ENCODE measurements at places on chromosomes 16 and 17. TPM values are rescaled to one million over a fixed set of nuclear protein-coding genes. Genes with fewer than 3 reads are reported as not detected.

DNA sequence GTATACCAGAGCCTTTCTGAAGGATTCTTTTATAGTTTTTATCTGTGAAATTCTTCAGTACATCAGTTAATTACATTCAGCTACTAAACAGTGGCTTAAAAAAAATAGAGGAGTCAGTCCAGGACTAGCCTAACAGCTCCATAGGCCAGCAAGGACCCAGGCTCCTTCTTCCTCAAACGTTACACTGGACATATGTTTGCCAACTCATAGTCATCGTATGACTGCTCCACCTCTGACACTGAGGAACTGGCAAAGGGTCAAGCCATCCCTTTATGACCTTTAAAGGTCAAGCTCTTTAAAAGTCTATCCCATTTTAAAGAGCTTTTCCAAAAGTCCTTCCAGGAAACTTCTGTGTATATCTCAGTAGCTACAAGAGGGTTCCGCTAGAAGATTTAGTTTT, 36.6 kb downstream of the PHLPP2 start:
- no peak for DNase-seq
- no peak overlapping the region for H3K27ac ChIP-seq
- no peaks in the 10 kb centered on the region for H3K4me1 ChIP-seq

GRCh38 chr16:82182266-82183003, 12.4 kb upstream of the MPHOSPH6 start:
- peaks cover 29% of the 10 kb centered on the region for H3K27me3 ChIP-seq
- peaks cover 3% of the 10 kb centered on the region for H3K4me1 ChIP-seq
- H3K36me3 ChIP-seq: no peaks in the 10 kb centered on the region
- H3K4me3 ChIP-seq: no peak overlapping the region
- H3K27ac ChIP-seq: no peak overlapping the region

GRCh38 chr16:61676740-61677139, 359.5 kb downstream of the CDH8 start:
- no peaks in the 10 kb centered on the region for H3K36me3 ChIP-seq
- H3K27ac ChIP-seq: no peak overlapping the region
- no peak for DNase-seq
- H3K4me1 ChIP-seq: no peaks in the 10 kb centered on the region
- no peaks in the 10 kb centered on the region for H3K27me3 ChIP-seq

GRCh38 chr17:72297326-72298115, 176.7 kb downstream of the SOX9 start:
- no peaks in the 10 kb centered on the region for H3K27me3 ChIP-seq
- no peaks in the 10 kb centered on the region for H3K4me1 ChIP-seq
- no peak for DNase-seq

DNA sequence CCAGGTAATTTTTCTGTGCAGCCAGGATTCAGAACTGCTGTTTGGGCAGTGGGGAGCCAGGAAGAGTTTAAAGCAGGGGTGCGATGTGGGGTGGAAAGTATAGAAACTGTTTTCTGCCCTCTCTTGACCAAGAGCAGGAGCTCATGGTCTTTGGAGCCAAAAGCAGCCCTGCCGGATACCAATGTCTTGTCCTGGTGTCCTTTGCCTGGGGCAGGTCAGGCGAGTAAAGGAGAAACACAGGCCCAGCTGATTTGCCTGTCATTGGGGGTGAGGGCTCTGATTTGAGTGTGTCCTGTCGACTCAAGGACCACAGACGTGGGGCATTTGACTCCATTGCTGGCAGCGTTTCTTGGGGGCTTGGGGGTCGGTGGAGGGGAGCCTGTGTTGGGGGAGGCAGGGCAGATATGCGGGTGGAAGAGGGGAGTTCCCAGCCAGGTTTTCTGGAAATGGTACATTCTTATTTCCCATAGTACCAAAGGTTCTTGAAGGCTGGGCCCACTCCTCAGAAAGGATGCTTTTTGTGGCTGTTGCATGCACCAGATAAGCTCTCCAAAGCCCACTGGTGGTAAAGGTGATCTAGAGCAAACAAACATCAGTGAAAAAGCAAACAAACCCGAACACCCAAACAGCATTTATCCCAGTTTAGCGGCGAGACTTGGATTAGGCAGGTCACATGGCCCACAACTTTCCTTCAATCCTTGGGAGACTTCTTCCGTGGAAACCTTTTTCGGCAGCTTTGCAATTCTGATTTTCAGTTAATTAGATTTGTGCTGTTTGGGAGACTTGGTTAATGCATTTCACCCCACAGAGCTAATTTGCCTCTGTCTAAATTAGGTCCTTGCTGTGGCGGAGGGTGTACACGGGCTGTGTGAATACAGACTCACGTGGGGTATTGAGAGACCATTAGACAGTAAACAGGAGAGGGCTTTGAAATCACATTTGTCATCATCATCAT, 59.0 kb downstream of the MSI2 start:
- H3K4me1 ChIP-seq: no peaks in the 10 kb centered on the region
- no peaks in the 10 kb centered on the region for H3K27me3 ChIP-seq
- H3K4me3 ChIP-seq: no peak overlapping the region

- no peaks in the 10 kb centered on the region for H3K27me3 ChIP-seq
- no peak overlapping the region for H3K4me3 ChIP-seq
- no peaks in the 10 kb centered on the region for H3K4me1 ChIP-seq
- H3K27ac ChIP-seq: no peak overlapping the region
- no peaks in the 10 kb centered on the region for H3K36me3 ChIP-seq
Observed at GRCh38 chr17:50087246-50087911, 7.8 kb upstream of the PDK2 start.

- no peak overlapping the region for H3K27ac ChIP-seq
- peaks cover 17% of the 10 kb centered on the region for H3K36me3 ChIP-seq
- peaks cover 42% of the 10 kb centered on the region for H3K4me1 ChIP-seq
Observed at GRCh38 chr17:82231562-82232321, 2.9 kb downstream of the SLC16A3 start.

- no peak overlapping the region for H3K27ac ChIP-seq
- peak; percentile 23 for DNase-seq
- H3K4me3 ChIP-seq: no peak overlapping the region
- H3K36me3 ChIP-seq: no peaks in the 10 kb centered on the region
- peaks cover 3% of the 10 kb centered on the region for H3K27me3 ChIP-seq
Observed at GRCh38 chr16:15482068-15482747, 47.8 kb downstream of the BMERB1 start.

GRCh38 chr17:17837966-17838962, 1.5 kb upstream of the SREBF1 start:
- H3K4me3 ChIP-seq: peak overlapping the region; percentile 80
- peaks cover 75% of the 10 kb centered on the region for H3K4me1 ChIP-seq
- no peaks in the 10 kb centered on the region for H3K27me3 ChIP-seq
- no peak for DNase-seq
- peak overlapping the region; percentile 94 for H3K27ac ChIP-seq
- H3K36me3 ChIP-seq: peaks cover 29% of the 10 kb centered on the region

DNA sequence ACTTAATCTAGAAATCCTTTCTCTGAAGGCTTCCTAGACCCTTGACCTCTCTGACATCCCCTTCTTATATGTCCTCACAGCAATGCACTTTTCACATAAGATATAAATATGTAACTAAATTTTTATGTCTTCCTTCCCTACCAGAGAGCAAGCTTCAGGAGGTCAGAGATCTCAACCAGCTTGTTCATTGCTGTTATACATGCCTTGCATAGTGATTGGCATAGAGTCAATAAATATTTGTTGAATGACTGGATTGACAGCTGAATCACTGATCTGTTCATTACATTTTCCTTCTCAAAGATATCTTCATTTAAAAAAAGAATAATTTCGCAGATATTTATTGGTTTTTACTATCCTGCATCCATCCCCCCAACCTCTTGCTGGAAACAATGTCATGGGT, 29.5 kb downstream of the HYDIN start:
- DNase-seq: no peak
- peaks cover 1% of the 10 kb centered on the region for H3K27me3 ChIP-seq
- no peak overlapping the region for H3K27ac ChIP-seq
- H3K36me3 ChIP-seq: no peaks in the 10 kb centered on the region

GRCh38 chr16:58177353-58177710, 20.6 kb downstream of the CSNK2A2 start:
- DNase-seq: peak; percentile 38
- no peaks in the 10 kb centered on the region for H3K27me3 ChIP-seq
- H3K27ac ChIP-seq: peak overlapping the region; percentile 80
- peaks cover 29% of the 10 kb centered on the region for H3K4me1 ChIP-seq
- H3K36me3 ChIP-seq: peaks cover 75% of the 10 kb centered on the region
- no peak overlapping the region for H3K4me3 ChIP-seq

GRCh38 chr17:39008633-39009032, 41.4 kb upstream of the FBXO47 start:
- DNase-seq: no peak
- peaks cover 6% of the 10 kb centered on the region for H3K4me1 ChIP-seq
- H3K4me3 ChIP-seq: no peak overlapping the region
- no peak overlapping the region for H3K27ac ChIP-seq

DNA sequence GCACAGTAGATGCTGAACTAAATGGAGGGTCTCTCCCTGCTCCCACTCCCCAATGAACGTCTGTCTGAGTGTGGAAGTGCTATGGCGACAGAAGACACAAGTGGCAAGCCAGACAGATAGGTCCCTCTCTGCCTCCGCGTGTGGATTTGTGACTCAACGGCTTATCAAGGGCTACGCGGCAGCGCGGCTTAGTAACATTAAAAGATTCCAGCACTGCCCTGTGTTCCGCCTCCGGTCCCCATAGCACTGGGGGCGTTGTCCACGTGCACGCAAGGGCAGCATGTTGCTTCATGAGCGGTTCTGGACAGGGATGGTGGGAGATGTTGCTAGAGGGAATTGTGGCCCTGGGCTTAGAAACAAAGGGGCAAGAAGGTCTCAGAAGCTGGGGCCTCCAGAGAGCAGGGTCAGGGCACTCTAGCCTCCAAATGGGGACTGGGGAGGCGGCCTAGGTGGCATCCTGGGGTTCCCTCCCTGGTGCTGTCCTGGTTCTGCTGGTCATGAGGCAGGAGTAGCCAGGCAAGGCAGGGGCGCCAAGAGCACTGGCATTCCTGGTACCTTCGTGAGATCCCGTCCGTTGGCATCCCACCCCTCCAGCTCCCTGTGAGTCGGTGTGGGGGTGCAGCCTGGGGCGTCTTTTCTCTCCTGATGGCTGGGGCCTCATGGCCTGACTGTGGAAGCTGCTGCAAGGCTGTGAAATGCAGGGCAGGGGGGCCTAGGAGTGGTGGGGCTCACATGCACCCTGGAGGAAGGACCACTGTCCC, 9.1 kb downstream of the CRHR1 start:
- no peak overlapping the region for H3K27ac ChIP-seq
- DNase-seq: no peak
- H3K4me3 ChIP-seq: no peak overlapping the region

DNA sequence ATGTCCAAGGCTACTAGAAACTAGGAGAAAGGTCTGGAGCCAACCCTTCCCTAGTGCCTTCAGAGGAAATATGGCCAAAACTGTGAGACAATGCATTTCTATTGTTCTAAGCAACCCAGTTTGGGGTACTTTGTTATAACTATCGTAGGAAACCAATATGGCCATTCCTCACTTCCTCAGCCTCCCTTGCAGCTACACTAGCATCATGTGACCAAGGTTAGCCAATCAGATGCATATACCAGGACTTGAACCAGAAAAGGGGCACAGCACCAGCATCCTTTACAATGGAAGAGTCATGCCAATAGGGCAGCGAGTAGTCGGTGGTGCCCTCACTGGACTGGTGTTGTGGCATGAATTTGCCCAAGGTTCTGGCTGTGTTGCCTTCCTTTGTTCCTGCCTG, 464.0 kb downstream of the TMEM114 start:
- no peaks in the 10 kb centered on the region for H3K27me3 ChIP-seq
- no peak overlapping the region for H3K4me3 ChIP-seq
- no peaks in the 10 kb centered on the region for H3K4me1 ChIP-seq
- no peak overlapping the region for H3K27ac ChIP-seq
- no peak for DNase-seq

DNA sequence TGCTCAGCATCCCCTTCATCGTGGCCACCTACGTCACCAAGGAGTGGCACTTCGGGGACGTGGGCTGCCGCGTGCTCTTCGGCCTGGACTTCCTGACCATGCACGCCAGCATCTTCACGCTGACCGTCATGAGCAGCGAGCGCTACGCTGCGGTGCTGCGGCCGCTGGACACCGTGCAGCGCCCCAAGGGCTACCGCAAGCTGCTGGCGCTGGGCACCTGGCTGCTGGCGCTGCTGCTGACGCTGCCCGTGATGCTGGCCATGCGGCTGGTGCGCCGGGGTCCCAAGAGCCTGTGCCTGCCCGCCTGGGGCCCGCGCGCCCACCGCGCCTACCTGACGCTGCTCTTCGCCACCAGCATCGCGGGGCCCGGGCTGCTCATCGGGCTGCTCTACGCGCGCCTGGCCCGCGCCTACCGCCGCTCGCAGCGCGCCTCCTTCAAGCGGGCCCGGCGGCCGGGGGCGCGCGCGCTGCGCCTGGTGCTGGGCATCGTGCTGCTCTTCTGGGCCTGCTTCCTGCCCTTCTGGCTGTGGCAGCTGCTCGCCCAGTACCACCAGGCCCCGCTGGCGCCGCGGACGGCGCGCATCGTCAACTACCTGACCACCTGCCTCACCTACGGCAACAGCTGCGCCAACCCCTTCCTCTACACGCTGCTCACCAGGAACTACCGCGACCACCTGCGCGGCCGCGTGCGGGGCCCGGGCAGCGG, 3.2 kb downstream of the UTS2R start:
- peaks cover 39% of the 10 kb centered on the region for H3K27me3 ChIP-seq
- H3K4me1 ChIP-seq: peaks cover 16% of the 10 kb centered on the region
- no peak overlapping the region for H3K27ac ChIP-seq
- H3K36me3 ChIP-seq: no peaks in the 10 kb centered on the region

DNA sequence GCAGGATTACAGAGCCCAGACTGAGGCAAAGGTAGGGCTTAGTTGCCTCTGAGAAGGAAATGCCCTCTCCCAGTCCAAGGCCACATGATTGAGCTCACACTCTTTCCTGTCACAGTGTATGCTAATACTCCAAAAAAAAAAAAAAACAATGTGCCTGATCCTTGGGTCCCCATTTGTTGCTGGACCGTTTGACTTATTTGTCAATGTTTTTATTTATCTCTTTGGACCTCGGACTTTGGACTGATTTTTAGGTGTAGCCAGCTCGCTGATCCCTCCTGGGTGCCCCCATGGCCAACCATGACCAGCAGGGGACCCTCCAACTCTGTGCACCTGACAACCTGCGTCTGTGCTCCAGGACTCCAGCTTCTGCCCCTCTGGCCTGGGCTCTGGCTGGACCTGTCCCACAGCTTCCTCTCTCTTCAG, 622 bp upstream of the CCL16 start:
- H3K4me1 ChIP-seq: no peaks in the 10 kb centered on the region
- H3K27me3 ChIP-seq: no peaks in the 10 kb centered on the region
- no peak overlapping the region for H3K4me3 ChIP-seq
- no peaks in the 10 kb centered on the region for H3K36me3 ChIP-seq
- DNase-seq: no peak

Gene RHBDL1
- 1.5 TPM for total RNA-seq

Gene KRT27
- not detected for total RNA-seq

Gene LGALS9
- total RNA-seq: 238 TPM

Gene PRSS33
- total RNA-seq: not detected

Gene CDH1
- 0.18 TPM for total RNA-seq

Measured in activated CD4-positive, alpha-beta memory T cell treated with anti-CD3 and anti-CD28 coated beads, Interleukin-2, amount 10 ng/mL, durations not matched to agents 7 days and 5 days (primary cell).